ENCODE measurements at places on chromosomes 2 and 18. TPM values are rescaled to one million over a fixed set of nuclear protein-coding genes. Genes with fewer than 3 reads are reported as not detected.
A peak's percentile ranks its signal among the peaks of the same experiment; 100 is the strongest.

TBR1 gene
- not detected for total RNA-seq

MYOM1 gene
- total RNA-seq, result 0.26 TPM

DNAJC27 gene
- total RNA-seq, result 3.4 TPM

ITPRIPL1 gene
- total RNA-seq, result 6.7 TPM

SP140L gene
- total RNA-seq, result 0.83 TPM

DCAF17 gene
- total RNA-seq, result 17.6 TPM

SULT1C4 gene
- not detected for total RNA-seq

DNA sequence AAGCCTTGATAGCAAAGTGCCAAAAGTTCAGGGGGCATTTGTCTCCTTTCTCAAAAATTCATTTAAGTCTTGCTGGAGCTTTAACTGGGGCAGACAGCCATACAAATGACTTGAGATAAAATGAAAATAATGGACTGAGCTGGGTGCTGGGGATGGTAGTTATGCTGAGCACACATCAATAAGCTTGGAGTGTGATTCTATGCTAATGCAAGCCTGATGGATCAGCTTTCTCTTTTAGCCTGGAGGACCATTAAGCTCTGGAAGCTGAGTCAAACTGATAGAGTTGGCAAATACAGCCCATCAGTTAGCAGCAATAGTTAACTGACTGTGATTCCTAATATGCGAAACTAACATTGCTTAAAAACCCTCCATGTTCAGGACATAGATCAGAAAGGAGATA, 98.0 kb downstream of the CAMKMT start:
- DNase-seq, result no peak

DNA sequence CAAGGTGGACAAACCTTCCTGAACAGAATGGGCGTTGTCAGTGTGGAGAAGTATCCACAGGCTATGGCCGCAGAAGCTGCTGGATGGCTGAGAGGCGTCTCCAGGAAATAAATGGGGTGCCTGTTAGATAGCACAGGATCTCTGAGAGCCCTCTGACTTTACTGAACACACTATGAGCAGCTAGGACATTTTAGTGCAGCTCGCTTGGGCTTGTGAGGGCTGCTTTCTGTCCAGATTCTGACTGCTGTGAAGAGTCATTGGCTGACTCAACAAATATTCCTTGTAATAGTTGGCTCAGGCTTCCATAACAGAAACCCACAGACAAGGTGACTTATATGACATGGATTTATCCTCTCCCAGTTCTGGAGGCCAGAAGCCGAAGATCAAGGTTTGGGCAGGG, 100.2 kb upstream of the SNTG2 start:
- peak; percentile 21 for DNase-seq

GRCh38 chr2:888906-889566, 61.6 kb upstream of the SNTG2 start:
- DNase-seq, result no peak

- DNase-seq, result no peak
Observed at GRCh38 chr2:19357402-19358241, 801 bp downstream of the OSR1 start.

DNA sequence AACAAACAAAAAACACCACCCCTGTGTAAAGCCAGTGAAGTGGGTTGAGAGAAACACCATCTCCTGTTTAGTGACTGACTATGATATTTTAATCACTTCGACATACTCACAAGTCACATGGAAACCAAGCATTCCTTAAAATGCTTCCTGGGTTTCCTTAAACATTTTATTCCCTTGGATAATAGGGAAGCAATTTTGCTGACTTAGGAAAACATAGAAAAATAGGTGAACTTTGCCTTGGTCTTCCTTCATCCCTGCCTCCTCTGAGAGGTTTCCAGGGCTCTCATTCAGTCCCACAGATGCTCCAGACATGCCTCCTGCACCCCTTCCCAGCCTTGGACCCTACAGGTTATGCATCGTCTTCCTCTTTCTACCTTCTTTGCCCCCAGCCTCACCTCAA, 122.6 kb upstream of the SERPINE2 start:
- no peak for DNase-seq

DNA sequence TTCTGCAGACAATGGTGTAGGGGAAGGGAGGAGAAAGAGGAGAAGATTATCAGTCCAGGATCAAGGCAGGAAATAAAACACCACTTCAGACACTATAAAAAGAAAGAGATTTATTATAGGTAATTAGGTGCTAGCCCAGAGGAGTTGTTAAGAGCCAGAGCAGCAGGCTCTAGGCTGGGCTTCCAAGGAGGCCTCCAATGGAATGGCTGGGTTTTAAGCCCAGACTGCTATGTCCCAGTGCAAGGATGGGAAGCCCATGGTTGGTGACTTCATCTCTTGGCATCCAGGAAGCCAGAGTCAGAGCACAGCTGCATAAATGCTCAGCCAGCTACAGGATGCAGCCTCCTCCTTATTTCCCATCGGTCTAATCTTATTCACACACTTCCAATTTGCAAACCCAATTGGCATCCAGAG, 95.6 kb downstream of the LAMA3 start:
- DNase-seq, result no peak

DNA sequence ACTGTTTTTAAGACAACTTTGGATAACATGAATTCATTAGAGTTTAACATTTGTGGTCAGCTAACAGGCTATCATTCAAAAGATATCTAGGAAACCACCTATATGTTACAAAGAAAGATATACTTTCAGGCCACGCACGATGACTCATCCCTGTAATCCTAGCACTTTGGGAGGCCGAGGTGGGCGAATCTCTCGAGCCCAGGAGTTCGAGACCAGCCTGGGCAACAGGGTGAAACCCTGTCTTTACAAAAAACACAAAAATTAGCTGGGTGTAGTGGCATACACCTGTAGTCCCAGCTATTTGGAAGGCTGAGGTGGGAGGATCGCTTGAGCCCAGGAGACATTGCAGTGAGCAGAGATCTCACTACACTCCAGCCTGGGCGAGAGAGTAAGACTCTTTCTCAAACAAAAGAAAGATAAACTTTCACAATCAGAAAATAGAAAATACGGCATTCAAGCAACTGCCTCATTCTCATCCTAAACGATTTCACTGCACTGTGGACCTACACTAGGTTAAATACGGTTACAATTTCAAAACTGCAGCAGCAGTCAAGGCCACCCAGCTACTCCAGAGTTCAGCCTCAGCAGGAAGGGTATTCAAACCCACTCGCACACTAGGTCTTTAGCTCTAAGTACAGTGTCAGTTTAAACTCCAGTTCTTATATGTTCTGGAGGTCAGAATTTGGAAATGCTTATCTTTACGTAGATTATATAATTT, 250.0 kb upstream of the SLC39A10 start:
- DNase-seq, result no peak

GRCh38 chr2:75042823-75043222, 84.4 kb downstream of the POLE4 start:
- DNase-seq, result no peak

- DNase-seq, result peak; percentile 72
Observed at GRCh38 chr2:175282300-175282699, 100.8 kb upstream of the ATP5MC3 start.

- DNase-seq, result no peak
Observed at GRCh38 chr2:198700319-198700718, 757.4 kb downstream of the SATB2 start.

DNA sequence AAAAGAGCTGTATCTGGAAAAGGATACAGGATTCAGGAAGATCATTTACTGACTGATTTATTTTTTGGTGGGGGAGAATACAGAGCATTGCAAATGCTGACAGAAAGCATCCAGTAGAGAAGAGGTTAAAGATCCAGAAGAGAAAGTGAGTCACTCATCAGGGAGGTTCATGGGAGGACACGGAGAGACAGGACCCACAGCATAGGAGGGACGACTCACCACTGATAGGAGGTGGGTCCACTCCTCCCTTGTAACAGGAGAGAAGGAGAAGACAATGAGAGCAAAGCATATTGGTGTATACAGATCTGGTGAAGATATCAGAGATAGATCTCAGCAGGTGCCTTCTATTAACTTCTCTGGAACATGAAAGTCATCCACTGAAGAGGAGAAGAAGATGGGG, 142.4 kb upstream of the AQP4 start:
- DNase-seq, result no peak

DNA sequence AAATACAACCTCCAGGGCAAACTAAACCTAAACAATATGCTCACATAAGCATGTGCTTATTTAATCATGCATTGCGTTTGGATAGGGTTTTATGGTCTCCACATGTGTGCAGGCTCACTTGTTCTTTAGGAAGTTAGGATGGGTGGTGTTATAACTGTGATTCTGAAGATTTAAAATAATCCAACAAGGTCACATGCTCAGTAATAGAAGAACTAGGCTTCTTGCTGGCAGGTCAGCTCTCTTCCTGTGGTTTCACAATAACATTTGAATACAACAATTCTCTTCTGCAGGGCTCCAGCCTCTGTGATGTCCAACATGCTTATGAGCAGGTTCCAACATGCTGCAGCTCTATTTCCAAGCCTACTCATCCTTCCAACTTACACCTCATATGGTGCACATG, 84.0 kb downstream of the MYL12B start:
- no peak for DNase-seq

DNA sequence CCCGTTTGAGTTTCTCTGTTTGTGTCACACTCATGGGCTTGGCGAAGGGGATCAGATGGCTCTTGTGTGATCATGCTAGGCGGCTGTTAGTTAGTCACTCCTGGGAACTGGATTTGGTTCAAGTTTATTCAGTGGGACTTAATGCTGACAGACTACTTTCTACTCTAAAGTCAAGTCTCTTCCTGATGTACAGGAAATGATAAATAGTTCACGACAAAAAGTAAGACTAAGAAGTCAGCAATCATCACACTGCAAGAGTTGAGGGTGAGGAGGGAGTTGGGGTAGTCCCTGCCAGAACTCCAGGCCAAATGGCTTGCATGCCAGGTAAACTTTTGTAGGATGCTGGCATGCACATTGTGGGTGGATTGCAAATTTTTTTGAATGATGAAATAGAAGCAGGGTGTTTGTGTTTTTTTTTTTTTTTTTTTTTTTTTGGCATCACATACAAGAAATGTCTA, 25.1 kb upstream of the CCL20 start:
- no peak for DNase-seq

GRCh38 chr2:1731963-1732768, 12.1 kb downstream of the PXDN start:
- no peak for DNase-seq

DNA sequence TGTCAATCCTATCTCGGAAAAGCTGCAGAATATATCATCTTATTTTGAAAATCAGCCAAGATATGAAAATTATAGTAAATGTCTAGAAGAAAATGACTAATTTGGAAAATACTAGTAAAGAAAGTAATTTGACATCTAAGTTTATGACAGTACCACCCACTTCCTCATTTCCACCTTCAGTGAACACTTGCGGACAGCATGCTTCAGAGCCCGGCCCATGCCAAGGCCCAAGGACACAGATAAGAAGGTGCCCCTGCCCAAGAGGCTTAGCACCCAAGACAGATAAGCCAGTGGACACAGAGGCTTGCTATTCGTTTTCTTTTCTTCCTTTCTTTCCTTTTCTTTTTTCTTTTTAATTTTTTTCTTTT, 4.8 kb upstream of the KCNG2 start:
- DNase-seq, result no peak

GRCh38 chr2:84478867-84479266, 19.8 kb upstream of the SUCLG1 start:
- no peak for DNase-seq

Measured in SK-MEL-5 (cell line).